ENCODE measurements at places on chromosomes 2 and 18. TPM values are rescaled to one million over a fixed set of nuclear protein-coding genes. Genes with fewer than 3 reads are reported as not detected.

DNA sequence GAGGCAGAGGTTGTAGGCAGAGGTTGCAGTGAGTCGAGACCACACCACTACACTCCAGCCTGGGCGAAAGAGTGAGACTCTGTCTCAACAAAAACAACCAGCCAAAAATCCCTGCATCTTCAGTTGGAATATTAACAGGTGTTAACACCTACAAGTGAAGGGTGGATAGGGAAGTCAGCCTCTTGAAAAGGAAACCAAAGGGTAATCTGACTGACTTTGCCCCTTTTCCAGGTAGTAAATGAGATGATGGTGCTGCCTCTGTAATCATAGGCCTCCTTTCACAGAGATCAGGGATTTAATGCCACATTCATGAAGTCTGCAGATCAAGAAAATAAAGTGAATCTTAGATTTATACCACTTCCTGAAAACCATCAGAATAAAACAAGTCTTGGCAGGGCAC lies 133.6 kb downstream of the GALNT1 start:
- DNase-seq, result no peak

DNA sequence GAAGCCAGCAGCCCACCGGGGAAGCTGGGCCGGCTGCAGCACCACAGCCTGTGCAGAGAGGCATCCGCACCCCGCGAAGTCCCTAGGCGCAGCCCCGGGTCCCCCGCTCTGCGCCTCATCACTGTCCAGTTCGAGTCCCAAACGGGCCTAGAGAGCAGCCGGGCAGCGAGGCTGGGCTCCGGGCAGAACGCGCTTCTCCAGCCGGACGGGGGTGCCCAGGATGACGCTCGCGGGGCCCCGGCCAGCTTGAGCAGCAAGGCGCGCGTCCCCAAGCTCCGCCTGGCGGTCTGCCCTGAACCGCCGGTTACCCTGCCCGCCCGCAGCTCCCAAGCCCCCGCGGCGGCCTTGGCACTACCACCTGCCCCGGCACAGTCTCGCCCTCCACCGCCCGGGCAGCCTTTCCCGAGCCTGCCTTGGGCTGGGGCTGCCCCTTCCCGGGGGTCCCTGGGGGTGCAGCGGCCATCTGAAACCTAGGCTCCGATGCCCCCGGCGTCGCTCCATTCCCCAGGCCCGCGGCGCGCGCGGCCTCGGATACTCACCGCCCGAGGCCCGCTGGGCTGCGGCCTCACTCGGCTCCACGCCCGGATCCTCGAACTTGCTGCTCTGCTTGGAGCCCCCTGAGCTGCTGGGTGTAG lies 591 bp downstream of the SLC16A14 start:
- no peak for DNase-seq

SLC4A5 gene
- 3.6 TPM for total RNA-seq

PXDN gene
- 27.5 TPM for total RNA-seq

DNA sequence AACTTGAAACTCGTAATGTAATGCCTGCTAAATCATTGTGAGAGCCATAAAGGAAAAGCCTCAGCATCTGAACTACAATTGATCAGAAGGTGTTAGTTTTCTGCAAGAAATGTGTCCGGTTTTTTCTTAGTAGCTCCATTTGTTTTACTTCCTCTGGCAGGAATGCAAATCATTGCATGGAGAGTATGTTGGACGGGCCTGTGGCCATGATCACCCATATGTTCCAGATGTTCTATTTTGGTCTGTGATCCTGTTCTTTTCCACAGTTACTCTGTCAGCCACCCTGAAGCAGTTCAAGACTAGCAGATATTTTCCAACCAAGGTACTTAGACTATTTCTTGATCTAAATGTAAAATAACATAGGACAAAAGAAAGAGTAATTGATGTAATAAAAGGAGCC lies 126.6 kb downstream of the DPP4 start:
- no peak for DNase-seq

DNA sequence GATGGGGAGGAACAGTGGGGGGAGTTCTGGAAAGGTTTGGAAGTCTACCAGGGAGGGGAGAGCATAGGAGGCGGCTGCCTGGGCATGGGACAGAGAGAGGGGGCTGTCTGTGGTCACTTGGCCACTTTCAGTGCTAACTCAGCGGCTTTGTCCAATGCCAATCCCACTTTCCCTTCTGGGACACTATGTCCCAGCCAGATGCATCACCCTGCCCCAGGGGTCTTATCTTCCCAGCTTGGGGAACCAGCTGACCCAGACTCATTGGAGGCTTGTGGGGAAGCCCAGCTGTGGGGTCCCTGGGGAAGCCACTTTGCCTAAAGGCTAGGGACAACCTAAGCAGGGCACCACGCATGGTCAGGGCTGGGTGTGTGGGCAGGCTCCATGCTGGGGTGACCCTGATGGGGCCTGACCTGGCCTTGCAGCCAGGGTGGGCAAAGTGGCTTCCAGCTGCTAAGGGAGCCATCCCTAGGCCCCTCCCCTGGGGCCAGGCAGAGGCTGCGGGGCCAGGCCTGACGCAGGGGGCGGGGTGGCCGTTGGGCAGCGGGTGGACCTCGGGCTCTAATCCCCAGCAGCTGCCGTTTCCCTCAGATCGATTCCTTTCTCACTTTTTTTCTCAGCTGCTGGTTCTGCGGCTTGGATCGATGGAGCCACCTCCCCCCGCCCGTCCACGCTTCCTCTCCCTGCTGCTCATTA lies 1.6 kb upstream of the ASIC4 start:
- no peak for DNase-seq

KCNJ13 gene
- total RNA-seq, result not detected
